Activated CD8-positive, alpha-beta memory T cell treated with anti-CD3 and anti-CD28 coated beads for 1 hour (primary cell): ENCODE measurements at places on chromosomes 12 and 14.
A peak's percentile ranks its signal among the peaks of the same experiment; 100 is the strongest.

DNA sequence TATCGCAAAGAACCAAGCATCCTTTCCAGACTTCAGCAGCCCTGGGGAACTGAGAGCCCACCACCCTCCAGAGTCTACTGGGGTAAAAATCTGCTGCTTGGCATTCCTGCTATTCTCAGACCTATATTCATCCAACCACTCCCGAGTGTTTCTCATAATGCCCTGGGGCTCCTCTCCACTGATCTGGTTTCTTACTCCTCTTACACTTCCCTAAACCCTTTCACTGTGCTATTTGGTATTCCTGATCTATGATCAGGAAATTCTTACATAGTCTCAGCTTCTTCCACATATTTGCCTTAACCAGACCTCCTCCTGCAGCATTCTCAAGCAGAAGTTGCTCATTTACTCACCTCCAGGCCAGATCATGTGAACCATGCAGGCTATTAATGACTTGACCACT, 82.4 kb downstream of the SYT10 start:
- DNase-seq = no peak

- no peak for DNase-seq
These were observed 25.2 kb upstream of the FOXN3 start for GRCh38 chr14:89442280-89442679.

- DNase-seq = no peak
These were observed 218.9 kb downstream of the ADAMTS20 start for GRCh38 chr12:43332977-43333640.

DNA sequence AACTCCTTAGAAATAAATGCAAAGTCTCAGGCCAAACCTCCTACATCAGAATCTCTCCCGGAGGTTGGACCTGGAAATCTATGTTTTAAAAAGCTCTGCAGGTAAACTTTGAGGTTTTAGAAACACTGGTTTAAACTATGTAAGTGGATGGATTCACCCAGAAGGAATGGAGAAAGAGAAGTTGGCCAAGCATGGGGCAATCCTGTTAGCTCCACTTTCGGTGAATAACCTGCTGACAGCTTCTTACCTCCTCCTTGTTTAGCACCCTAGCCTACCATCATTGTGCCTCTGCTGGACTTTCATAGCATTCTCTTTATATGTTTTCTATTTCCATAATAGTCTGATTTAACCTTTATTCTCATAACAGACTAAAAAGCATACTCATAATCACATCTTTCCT, 3.0 kb upstream of the ARHGDIB start:
- no peak for DNase-seq

DNA sequence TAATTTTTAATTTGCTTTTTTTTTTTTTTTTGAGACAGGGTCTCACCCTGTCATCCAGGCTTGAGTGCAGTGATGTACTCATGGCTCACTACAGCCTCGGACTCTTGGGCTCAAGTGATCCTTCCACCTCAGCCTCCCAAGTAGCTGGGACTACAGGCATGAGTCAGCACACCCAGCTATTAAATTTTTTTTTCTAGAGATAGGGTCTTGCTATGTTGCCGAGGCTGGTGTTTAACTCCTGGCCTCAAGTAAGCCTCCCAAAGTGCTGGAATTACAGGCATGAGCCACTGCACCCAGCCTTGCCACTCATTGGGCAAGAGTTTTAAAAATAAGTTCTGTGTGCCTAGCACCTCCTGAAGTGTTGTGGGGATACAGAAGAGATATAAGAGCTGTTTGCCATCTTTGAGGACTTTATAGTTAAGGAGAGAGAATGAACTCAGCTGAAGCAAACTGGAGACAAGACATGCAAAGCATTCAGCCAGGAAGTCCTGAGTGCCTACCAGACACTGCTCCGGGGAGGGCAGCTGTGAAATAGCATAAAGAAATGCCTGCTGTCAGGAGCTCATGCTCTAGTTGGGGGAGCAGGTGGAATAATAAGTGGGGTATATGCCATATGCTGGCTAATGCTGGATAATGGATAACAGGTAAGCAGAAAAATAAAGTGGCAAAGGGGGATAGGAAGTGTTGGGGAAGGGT, 15.0 kb upstream of the EMP1 start:
- no peak for DNase-seq

GRCh38 chr12:69083689-69084088, 150.7 kb upstream of the CPM start:
- DNase-seq = no peak

- no peak for DNase-seq
These were observed 8.4 kb upstream of the CALM1 start for GRCh38 chr14:90388437-90388836.

DNA sequence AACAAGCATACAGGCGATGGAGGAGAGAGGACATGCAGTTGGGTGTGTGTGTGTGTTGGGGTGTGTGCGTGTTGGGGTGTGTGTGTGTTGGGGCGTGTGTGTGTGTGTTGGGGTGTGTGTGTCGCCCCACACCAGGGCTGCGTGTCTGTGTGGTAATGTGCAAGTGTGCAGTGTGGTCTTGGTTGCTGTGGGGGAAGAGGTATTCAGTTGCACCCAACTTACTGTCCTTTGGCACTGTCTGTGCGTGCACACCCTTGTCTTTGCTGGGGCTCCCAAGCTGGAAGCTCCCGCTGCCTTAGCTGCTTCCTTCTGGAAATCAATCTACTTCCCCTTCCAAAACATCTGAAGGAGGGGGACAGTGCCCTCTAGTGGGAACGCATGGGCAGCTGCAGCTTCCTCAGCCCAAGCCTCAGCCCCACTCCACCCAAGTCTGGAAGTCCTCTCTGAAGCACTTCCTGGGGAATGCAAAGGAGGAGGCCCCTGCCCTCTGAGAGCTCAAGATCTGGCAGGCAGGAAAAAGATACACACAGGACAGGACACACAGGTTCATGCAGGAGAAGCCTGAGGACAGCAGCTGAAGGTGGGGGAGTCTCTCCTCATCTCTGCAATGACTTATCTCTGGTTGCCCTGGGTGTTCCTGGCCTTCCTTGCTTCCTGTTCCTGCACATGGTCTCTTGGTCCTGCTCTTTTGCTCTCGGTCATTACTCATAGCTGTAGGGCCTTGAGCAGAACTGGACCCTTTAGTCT, 13.1 kb downstream of the ASIC1 start:
- DNase-seq = peak; percentile 18

- DNase-seq = no peak
These were observed 289.7 kb downstream of the RAD51B start for GRCh38 chr14:68109132-68109900.

- no peak for DNase-seq
These were observed 1.7 kb downstream of the PLEK2 start for GRCh38 chr14:67410313-67410712.

DNA sequence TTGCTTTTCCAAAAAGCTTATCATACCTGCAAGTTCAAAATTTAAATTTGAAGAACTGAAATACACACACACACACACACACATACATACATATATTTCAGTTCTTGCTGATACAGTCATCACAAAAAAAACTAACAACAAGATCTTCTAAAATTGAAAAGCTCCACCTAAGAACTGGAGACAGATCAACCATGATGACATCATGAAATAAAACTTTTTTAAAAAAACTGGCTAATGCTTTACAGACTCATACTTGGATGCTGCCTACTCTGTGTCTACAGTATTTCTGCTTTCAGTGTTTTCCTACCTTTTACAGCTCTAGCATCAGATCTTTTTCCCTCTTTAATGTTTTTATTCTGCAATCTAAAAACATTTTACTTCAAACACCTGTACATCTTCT, 261.4 kb downstream of the DIO2 start:
- DNase-seq = no peak

- DNase-seq = no peak
These were observed 417.7 kb downstream of the TMEM121 start for GRCh38 chr14:105943973-105944602.

DNA sequence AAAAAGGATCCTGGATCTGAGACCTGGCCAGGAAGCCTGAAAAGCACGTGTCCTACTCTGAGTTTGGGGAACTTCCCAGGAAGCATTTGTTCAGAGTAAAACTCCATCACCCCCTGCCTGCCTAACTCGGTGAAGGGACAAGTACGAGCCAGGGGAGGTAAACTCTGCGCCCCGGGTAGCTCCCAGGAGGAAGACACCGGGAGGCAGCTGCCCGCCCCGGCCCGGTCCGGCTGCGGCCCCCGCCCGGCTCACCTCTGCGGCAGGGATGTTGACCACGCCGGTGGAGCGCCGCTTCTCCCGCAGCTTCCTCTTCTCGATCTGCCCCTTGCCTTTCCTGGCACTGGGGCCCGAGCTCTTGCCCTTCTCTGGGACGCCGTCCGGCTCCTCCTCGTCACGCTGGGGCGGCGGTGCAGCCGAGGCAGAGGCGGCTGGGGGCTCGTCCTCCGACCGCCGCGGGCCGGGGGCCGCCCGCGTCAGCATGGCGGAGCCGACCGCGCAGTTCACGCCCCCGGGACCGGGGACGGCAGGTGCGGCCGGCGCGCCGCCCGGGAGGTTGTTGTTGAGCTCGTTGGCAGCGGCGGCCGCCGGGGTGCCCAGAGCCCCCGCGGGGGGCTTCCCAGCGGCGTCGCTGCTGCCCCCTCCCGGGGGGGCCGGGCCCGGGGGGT, 1.2 kb downstream of the PAWR start:
- no peak for DNase-seq

- DNase-seq = no peak
These were observed 36.6 kb upstream of the ASPG start for GRCh38 chr14:104048758-104049507.

DNA sequence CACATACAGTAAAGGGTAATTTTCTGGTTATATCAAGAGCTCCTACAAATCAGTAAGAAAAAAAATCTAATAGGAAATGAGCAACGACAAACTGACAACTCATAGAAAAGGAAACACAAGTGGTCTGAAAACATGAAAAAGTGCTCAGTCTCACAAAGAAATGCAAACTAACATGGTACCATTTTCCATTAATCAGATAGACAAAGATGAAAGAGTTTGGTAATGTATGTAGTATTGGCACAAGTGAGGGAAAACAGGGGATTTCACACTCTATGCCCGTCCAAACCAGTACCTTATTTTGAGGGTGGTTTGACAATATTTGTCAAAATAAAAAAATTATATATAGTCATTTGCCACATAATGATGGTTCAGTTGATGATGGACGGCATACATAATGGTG, 13.2 kb downstream of the PTPN11 start:
- DNase-seq = no peak

DNA sequence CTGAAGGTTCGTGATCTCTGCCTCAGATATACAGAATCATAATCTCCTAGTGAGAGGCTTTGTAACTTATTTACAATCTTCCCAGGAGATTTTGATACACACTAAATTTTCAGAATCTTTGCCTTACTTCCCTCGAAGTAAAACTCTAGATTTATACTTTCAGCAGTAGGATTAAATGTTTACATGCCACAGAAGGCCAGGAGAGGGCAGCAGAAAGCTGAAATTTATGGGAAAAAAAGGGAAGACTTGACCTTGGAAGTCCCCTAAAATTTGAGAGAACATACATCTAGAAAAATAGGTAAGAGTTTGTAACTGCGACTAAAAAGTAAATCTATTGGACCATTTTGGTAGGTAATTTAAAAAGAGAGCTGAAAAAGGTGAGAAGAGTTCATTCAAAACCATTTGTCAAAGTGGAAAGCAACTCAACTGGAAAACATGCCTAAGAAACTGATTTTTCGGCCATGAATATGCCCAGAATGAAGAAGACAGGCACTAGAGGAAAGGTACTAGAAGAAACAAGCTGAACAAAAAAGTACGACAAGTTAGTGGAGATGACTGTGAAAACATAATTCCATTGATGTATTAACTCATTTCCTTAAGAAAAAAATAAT, 242.0 kb upstream of the MDGA2 start:
- no peak for DNase-seq

- no peak for DNase-seq
These were observed 24.5 kb downstream of the SNX6 start for GRCh38 chr14:34605461-34605860.

DNA sequence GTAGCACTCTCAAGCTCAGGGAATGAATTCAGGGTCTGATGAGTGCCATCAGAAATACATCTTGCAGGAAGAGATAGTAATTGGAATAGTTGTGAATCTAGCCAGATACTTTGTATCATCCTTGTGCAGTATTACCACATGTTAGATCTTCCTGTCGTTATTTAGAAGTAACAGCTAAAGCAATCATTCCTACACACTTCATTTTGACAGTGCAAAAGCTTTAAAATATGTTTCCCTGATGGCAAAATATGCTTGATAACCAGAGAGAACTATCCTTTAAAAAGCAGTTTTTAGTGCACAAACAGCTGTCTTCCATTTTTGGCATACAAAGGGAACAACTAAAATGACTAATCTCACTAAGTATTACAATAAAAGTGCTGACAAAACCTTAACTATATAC, 149.5 kb upstream of the SLC38A2 start:
- no peak for DNase-seq

DNA sequence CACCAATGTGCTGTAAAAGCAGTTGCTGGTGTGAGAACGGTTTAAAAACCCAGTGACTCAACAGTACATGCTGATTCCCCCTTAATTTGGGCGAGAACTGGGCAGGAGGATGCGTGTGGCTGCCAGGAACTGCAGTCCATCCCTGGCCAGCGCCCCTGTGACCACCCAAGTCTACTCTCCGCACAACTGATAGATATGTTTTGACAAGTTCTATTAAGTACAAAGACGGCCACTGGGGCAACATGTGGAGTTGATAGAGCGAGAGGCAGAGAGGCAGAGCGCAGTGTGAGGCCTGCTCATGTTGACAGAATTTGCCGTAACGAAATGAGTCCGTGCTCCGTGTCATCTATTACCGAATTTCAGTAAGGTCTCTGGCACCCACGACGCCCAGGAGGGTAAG, 855.0 kb downstream of the BCL11B start:
- DNase-seq = no peak

- DNase-seq = no peak
These were observed 13.7 kb downstream of the KRT71 start for GRCh38 chr12:52539083-52539820.
